HT1080 (cell line): ENCODE measurements at places on chromosomes 12 and 14.

DNA sequence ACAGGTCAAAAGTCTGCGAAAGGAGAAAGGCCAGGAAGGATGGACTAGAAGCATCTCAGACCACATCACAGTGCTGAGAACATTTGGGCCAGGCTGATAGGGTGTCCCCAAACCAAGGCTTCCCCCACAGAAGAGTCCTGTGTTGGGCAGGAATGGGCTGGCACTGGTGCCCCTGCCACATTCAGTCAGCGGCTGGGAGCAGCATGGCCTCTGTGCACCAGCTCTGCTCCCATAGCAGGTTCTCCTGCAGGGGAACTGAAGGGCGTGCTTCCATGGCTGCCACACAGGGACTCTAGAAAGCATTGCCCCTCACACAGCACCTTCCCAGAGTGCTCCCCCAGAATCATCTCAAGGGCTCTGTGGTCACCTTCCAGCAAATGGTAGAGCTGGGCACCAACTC lies 17.5 kb downstream of the EVL start:
- DNase-seq, result no peak

DNA sequence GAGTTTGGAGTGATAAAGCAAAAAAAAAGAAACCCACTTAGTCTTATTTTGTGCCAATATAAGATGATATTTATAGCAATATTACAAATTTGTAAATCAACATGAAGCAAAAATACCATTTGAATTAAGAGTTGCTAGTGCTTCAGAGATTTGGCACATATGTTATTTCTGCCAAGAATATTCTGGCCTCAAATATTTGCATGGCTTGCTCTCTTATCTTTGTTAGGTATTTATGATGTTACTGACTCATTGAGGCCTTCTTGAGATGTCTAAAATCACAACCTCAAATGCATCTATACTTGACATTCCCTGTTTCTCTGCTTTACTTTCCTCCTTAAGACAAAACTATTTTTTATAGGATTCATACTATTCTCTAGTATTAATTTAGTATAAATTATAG lies 301.5 kb downstream of the NELL2 start:
- no peak for DNase-seq

- DNase-seq, result no peak
Observed at GRCh38 chr12:51386351-51386750, 4.9 kb downstream of the GALNT6 start.

DNA sequence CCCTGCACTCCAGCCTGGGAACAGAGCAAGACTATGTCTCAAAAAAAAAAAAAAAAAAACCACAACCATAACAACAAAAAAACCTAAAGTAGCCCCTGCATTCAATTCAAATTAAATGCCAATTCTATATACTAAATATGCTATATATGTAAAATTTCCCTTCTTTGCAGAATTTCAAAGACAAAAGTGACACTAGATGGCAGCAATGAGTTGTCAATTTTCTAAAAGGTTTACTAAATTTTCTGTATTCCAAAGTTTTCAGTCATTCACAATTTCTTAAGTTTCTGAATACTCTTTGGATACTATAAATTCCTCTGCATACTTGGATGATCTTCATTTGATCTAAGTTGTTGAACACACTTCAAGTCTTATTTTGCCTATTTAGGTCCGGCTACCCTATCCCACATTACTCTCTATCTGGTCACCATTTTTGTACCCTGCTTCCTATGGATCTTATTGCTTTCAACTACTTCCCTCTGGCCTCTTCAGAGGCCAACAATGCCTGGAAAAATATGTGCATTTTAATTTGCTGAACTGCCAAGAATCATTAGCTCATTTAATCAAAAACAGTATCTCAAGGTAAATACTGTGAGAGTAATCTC lies 27.9 kb downstream of the HNRNPC start:
- DNase-seq, result no peak

- DNase-seq, result no peak
Observed at GRCh38 chr12:15212930-15213329, 8.3 kb downstream of the RERG start.

- no peak for DNase-seq
Observed at GRCh38 chr14:81386290-81386745, 13.8 kb downstream of the STON2 start.

- DNase-seq, result no peak
Observed at GRCh38 chr12:13849456-13849855, 131.9 kb downstream of the GRIN2B start.

DNA sequence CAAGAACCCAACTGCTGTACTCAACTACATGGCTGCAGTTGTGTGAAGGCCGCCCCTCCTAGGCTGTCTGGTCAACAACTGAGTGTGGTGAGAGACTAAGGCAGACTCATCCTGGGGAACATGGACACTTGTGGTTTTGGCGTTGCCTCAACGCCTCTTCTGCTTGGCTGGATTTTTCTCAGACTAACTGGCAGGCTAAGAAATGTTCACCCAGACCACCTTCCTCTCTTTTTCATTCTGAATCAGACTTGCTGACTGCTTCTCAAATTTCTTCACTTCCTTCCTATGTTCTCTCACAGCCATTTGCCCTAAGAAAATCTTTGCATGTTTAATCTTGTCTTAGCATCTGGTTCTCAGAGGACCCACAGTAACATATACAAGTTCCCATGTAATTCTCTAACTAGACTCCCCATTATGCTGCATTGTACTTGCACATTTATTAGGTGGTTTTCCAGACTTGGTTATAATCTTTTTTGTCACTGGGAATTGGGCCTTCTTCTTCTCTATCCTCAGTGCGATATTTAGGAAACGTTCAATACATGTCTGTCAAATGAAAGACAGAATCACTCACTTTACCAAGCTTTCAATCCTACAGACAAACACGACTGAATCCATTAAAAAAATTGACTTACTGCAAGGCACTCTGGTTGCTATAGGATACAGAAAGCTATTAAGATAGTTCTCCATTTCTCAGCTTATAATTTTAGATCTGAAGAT lies 327.6 kb downstream of the CCER1 start:
- peak; percentile 69 for DNase-seq

DNA sequence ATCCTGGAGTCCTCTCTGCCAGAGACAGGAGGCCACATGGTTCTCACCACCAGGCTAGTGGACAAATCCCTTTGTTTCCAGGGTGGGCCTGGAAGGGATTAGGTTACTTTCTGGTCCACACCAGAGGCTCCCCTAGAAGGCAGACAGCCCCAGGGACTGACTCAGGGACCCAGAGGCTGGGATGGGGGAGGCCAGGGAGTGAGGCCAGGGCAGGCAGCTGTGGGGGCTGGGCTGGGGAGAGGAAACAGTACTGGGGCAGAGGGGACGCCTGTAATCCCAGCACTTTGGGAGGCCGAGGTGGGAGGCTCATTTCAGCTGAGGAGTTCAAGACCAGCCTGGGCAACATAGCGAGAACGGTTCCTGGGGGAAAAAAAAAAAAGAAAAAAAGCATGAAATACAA lies 64.7 kb downstream of the TNFAIP2 start:
- no peak for DNase-seq

DNA sequence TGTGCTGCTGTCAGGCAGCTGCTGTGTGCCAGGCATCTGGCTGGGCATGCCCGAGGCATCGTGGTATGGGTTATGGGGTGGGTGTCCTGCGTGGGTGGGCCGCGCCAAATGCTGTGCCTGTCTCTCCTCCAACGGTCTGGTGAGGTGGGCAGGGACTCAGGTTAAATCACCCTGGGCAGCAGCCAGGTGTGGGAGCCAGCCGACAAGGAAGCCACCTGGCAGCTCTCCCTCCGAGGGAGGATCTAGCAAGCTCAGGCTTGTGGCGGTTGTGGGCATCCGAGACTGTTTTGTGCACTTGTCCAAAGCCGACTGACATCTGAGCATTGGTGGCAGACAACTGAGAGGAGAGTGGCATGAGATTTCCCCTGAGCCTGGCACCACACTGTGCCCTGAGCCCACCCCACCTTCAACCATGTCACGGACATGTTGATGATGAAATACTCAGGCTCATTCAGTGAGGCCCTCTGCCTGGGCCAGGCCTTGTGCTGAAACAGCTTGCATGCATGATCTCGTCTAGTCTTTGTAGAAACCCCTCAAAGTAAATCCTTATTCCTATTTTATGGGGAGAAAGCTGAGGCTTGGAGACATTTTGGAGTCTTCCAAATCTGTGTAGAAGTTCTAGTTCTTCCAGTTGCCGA lies 181.8 kb upstream of the MYL2 start:
- DNase-seq, result no peak

DNA sequence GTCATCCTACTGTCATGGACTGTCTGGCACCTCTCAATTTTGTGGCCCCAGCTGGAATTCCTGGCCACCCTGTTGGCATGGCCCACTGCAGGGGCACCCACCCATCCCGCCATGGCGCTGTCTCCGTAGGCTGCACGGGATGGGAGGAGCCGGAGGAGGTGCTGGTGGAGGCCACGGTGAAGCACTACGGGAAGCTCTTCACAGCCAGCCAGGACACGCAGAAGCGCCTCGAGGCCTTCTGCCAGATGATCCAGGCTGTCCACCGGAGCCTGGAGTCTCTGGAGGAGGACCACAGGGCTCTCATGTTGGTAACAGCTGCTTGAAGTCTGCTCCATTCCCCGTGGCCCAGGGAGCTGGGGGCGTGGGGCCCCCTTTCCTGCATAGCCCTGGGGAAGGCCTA lies 3.9 kb downstream of the CCDC197 start:
- no peak for DNase-seq
